Adrenal gland (tissue), 19 donors: ENCODE measurements at places on chromosomes 12 and 14. TPM values are rescaled to one million over a fixed set of nuclear protein-coding genes. Genes with fewer than 3 reads are reported as not detected.

Gene GARIN6
- polyA plus RNA-seq, result not detected

- DNase-seq, result no peak
These were observed 152.3 kb downstream of the SLC6A15 start for GRCh38 chr12:84760091-84760865.

GRCh38 chr12:2297004-2297403 is 244.2 kb downstream of the CACNA1C start:
- no peak for DNase-seq

DNA sequence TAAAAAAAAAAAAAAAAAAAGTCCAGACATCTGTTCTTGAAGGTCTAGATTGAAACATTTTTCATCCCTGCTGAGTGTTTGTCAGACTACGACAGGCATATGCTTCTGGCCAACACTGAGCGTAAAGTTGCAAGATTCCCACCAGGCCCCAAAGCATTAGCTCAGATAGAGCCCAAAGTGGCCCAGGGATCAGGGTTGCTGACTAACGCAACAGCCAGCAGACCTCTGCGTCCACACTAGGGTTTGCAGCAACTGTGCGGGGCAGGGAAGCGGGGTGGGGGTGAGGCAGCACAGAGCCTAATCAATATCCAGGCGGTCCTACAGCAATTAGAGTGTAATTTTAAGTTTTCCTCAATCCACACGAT is 55.7 kb downstream of the SSH1 start:
- peak; percentile 60 for DNase-seq

DNA sequence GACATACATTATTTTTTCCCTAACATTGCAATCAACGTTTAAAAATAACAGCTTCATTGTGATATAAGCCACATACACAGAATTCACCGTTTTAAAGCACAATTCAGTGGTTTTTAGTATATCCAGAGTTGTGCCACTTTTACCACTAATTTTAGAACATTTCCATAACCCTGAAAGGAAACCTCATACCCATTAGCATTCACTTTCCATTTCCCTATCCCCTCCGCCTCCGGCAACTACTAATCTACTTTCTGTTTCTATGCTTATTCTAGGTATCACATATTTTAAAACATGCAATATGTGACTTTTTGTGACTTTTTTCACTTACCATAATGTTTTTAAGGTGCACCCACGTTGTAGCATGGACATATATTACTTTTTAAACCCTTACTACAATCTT is 55.6 kb upstream of the ISM2 start:
- no peak for DNase-seq

- DNase-seq, result no peak
These were observed 35.1 kb downstream of the SCYL2 start for GRCh38 chr12:100302081-100302480.

DNA sequence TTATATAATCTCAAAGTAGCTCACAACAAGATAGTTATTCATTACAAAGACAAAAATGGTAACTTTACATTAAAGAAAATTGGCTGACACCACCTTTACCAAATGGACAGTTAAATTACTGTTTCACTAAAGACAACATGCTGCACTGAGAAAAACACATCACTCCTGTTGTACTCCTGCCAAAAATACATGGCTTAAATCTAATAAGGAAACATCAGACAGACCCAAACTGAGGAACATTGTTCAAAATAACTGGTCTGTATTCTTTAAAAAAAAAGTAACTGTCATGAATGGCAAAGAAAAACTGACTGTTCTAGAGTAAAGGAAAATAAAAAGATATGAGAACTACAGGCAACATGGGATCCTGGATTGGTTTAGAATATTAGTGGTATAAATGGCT is 151.3 kb upstream of the DCN start:
- DNase-seq, result no peak

GRCh38 chr12:127035011-127035879 is 1231.7 kb upstream of the TMEM132C start:
- DNase-seq, result no peak

DNA sequence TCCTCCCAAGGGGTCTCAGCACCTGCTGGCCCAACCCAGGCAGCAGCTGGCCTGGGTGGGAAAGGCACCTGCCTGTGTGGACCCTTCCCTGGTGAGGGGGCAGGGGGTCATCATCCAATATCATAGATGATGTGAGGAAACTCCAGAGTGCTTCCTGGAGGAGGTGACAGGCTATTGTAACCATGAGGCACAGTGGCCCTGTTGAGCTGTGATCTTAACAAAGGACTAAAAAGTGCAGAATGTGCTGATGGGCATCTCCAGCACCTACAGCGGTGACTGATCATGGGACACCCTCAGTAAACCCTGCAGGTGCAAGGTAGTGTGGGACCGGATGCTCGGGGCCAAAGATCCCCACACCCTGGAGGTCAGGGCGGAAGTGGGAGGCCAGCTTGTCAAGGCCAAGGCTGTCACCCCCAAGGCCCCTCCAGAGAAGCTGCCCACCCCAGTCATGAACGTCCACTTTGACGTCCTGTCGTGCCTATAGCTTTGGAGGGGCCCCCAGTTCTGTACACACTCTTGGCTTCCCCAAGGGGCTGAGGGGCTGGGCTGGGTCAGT is 7.5 kb downstream of the MMP17 start:
- DNase-seq, result no peak

DNA sequence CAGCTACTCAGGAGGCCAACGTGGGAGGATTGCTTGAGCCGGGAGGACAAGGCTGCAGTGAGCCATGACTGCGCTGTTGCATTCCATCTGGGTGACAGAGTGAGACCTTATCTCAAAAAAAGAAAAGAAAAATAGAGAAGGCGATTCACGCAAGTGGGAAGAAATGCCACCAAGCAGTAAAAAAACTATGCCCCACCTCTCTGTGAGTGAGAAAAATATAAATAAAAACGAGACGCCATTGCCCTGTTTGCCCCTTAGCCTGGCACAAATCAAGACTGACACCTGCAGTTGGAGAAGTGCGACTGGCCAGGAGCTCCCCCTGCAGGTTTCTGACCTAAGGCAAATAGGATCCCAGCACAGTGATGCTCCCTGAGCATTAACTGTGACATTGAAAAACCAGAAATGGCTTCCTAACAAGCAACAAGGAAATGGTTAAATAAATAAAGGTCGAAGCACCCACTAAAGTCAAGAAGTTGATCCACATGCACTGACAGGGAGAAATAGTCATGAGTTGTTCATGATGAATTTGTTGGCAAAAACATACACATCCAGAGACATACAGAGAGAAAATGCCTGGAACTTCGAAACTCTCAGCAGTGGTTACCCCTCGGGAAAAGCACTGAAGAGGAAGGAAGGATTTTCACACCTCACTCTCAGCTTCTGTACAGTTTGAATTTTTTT is 21.1 kb downstream of the GSC start:
- no peak for DNase-seq

GRCh38 chr14:73810478-73811163 is 41.0 kb upstream of the PTGR2 start:
- no peak for DNase-seq

GRCh38 chr12:53071591-53072551 is 7.3 kb downstream of the SPRYD3 start:
- peak; percentile 84 for DNase-seq

GRCh38 chr12:54195737-54196347 is 7.1 kb upstream of the SMUG1 start:
- DNase-seq, result peak; percentile 37
